ENCODE measurements at places on chromosomes 3 and 15.

GRCh38 chr3:189593581-189593980, 37.6 kb upstream of the TP63 start:
- DNase-seq = no peak

GRCh38 chr3:181885868-181886630, 174.3 kb downstream of the SOX2 start:
- DNase-seq = no peak

DNA sequence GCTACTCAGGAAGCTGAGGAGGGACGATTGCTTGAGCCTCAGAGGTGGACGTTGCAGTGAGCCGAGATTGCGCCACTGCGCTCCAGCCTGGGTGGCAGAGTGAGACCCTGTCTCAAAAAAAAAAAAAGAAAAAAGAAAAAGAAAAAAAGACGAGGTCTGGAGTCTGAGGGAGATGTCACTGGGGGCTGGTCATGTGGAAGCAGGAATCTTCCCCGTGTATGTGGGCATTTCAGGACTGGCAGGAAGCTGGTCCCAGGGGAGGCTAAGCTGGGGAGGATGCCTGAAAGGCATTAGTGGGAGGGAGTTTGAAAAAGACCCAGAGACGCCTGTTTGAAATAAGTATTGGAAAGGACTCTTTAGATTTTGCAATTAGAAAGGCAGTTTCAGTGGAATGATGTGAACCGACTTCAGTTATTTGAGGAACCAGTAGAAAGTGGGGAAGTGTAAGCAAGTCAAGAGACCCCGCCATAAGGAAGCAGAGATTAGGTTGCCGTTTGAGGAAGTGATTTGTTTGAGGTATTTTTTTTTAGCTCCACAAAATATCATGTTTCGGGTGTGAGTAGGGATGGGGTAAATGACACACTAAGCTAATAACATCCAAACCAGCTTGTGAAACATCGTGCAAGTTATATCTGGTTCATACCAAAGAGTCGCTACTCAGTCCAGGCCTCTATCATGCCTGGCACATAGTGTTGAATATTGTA, 55.5 kb downstream of the ST6GAL1 start:
- DNase-seq = no peak

DNA sequence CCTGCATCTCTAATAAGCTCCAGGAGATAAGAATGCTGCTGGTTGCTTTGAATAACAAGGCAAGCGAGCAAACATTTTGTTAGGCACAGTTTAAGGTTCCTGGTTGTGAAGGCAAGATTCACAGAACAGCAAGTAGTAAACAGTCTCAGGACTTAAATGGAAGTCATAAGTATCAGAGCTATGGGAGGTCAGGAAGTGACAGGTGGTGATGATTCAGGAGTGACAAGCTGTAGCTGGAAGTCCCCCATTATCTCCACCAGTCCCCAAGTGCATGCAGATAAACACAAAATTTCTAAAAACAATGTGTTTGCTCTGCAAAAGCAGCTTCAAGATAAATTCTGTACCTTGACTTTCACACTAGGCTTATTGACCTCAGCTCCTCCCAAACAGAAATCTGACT, 3.3 kb downstream of the FETUB start:
- DNase-seq = no peak

DNA sequence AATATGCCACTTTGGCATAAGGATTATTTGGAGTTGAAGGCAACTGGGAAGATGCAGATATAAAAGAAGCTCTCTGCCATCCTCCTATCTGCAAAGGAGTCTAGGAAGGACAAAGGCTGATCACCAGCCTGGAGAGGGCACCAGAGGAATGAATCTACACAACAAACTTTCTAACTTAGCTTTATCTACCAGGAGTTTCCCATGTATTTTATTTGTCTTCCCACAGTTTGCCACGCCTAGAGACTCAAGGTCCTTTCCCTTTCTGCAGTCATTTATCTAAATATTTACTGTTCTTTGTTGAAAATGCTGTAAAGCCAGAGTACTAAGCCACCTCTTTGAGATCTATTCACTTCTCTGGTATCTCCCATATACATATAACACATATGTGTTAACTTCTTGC, 32.2 kb downstream of the GPR176 start:
- peak; percentile 18 for DNase-seq

GRCh38 chr3:94173673-94174434, 111.0 kb downstream of the NSUN3 start:
- no peak for DNase-seq
